ENCODE measurements at places on chromosomes 1 and 21.
A peak's percentile ranks its signal among the peaks of the same experiment; 100 is the strongest.

GRCh38 chr1:83113652-83114051, 885.3 kb downstream of the TTLL7 start:
- no peak for DNase-seq

DNA sequence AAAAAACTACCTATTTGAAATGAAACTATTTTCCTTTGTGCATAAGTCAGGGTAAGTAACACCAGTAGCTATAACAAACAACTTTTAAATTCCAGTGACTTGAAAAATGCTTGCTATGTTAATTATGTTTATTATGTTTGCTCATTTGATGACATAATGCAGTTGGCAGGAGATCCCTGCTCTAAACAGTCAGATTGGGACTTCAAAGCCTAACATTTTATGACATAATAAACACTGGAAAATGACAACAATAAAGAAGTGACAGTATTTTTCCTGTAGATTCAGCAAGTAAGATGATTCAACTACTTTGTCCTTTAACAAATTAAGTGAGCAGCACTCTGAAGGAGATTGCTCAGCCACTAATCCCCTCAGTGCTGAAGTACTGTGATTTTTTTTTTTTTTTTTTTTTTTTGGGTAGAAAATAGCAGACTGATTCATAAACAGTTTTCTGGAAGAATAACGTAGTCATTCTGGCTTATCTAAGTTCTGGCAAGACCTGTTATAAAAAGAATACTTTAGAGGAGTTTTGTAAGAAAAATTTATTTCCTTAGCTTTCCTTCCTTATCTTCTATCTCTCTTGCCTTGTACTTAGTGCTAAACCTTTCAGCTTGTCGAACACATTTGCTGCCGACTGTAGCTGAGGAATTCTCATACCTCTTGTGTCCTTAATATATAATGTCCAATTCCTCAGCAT, 207.2 kb downstream of the PTGER3 start:
- DNase-seq = no peak

DNA sequence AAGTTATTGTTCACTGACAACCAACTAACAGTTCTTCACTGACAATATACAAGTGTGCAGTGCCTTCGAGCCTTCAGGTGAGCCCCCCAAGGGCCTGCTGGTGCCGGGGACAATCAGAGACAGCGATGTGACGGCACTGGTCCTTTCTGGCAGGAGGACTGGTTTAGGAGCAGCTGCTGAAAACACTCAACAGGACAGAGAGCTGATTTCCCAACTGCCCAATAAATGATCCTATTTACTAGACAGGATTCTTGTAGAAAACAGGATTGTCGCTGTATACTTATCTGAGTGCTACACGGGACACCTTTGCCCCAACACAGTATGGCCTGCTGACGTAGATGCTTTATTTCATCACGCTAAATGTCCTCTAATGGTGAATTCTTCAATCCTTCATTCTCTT, 65.4 kb downstream of the TP53BP2 start:
- DNase-seq = no peak

GRCh38 chr1:226223786-226224244, 351 bp downstream of the MIXL1 start:
- DNase-seq = no peak

DNA sequence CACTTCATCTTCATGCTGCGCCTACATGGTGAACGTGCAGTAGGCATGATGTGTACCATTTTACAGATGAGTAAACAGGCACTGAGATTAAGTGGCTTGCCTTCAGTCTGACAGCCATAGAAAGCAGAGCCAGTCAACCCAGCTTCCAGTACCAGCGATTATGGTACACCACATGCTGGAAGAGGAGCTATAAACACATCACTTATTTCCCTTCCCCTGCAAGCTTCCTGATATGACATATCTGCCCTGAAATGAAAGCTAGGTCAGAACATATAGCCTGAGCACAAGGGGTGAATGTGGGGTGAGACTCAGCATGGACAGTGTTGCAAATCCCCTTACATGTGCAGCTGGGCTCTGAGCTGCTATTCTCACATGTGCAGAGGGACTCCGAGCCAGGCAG, 33.8 kb upstream of the IL20 start:
- DNase-seq = no peak

DNA sequence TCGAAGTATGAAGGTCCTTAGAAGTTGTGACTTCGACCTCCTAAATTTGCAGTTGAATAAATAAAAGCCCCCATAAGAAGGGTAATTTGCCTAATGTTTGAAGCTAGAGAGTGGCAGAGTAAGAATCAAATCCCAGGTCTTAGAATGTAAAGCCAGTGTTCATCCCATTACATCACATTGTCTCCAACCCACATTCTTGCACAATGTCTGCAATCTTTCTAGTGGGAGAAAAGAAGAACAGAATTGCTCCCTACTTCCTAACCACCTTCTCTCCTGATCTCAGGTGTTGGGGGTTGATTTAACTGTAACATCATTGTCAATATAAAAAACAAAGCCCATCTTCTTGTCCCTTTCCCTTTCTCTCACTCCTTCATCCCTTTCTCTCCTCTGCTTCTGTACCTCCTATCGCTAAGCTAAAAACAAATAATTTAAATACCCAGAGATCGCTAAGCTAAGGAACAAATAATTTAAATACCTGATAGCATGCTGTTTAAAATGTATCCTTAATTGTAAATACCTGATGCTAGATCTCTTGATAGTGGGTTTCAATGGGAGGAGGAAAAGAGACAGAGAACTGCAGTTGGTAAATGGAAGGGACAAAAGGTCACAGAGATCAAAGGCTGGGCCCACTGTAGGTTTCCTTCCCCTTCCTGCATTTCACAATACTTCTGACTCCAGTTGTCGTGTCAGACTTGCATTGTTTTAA, 32.1 kb upstream of the CCDC190 start:
- DNase-seq = peak; percentile 27

DNA sequence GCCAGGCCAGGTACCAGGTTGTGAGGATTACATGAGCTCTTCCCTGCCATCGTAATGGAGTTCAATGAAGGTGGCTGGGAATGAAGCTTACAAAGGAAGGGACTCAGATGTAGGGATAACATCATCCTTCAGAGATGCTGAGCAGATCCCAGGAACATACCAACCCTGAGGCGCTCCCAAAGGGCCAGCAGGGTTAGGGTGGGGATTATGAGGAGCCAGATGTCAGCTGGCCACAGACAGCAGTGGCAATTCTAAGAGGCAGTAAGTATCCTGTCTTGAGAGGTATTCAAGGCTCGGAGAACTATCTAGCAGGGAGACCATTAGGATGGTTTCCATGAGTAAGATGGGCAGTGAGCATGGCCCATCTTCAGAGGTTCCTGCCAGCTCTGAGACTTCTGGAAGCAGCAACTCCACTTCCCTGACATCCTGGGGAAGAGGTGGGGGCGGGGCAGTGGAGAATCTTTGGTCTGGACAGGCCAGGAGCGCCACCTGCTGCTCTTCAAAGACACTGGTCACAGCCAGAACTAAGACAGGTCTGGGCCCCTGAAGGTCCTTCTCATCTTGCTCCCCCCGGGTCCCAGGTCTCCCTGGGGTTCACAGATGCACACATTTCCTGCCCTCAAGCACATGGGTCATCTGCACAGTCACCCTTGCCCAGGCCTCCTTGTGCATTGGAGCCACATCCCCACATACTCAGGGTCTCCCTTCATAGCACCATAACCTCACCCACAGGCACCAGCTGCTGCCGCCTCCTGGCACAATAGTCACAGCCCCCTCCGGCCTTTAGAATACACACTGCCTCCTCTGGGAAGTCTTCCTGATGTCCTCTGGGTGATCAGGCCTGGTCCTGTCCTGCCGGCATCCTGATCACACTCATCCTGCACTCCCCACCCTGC, 2.7 kb upstream of the SDC3 start:
- DNase-seq = peak; percentile 83

DNA sequence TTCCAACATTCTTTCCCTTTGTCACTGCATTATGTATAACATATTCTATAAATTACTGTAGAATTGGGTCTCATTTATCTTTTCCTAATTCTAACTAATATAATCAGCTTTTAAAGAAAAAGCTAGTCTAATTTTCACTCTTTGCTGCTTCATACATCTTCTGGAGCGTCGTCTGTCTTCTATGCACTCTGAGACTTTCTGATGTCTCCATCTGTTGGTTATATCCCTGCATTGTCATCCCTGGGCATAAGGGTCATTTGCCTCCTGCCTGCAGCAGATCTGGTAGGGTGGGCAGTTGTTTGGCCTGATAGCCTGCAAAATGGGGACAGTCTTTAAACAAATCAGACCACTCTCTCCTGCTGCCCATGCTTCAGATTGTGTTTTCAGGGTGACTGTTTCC, 40.8 kb upstream of the DYNLT5 start:
- DNase-seq = peak; percentile 37
